PC-9 (cell line): ENCODE measurements at places on chromosomes 7 and 10. TPM values are rescaled to one million over a fixed set of nuclear protein-coding genes. Genes with fewer than 3 reads are reported as not detected.

GRCh38 chr10:124172181-124172916, 79.0 kb upstream of the CHST15 start:
- H3K27me3 ChIP-seq: no peaks in the 10 kb centered on the region
- no peak for DNase-seq
- H3K4me1 ChIP-seq: no peaks in the 10 kb centered on the region
- H3K36me3 ChIP-seq: no peaks in the 10 kb centered on the region
- no peak overlapping the region for H3K27ac ChIP-seq

DNA sequence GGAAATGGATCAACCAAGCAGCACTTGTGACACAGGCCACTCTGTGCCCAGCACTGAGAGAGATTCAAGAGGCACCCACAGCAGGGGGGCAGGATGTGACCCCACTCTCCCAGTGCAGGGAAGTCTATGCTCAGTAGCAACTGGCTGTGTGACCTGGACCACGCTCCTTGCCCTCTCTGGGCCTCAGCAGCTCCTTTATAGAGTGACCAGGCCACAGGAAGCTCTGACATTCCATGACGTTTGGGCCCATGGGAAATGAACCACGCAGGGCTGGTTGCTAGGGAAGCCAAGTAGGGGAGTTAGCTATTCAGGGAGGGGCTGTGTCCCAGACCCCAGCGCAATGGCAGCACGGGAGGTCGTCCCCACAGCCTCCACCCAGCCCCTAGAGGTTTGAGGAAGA, 232.6 kb downstream of the USP6NL start:
- H3K27me3 ChIP-seq: peaks cover 53% of the 10 kb centered on the region
- H3K27ac ChIP-seq: no peak overlapping the region
- H3K36me3 ChIP-seq: no peaks in the 10 kb centered on the region
- no peaks in the 10 kb centered on the region for H3K4me1 ChIP-seq
- DNase-seq: no peak
- no peak overlapping the region for H3K4me3 ChIP-seq

DNA sequence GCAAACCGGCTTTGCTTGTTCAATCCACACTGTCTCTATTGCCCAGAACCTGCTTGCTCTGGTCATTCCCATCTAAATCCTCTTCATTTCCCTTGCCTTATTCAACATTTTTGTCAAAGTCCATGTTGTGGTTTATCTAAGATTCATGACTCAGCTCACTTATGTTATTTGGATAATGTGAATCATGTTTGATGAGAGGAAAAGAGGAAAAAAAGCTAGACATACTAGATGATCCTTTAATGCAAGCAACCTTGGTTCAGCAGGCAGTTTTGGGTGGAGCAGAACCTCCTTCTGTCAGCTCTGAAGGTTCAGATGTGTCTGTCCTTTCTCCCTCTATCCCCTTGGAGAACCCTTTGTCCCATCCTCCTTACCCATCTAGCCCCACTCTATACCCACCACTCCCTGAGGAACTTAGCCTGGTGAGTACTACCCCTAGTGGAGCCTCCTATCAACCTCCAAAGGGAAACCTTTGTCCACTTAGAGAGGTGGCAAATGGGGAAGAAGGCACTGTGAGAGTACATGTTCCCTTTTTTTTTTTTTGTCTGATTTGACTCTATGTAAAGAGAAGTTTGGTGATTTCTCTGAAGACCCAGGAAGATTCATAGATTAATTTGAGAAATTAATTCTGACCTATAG, 2.1 kb upstream of the SAMD9L start:
- H3K4me1 ChIP-seq: peaks cover 23% of the 10 kb centered on the region; the same call in 1 of the 2 replicates
- peak; percentile 50 for DNase-seq
- no peaks in the 10 kb centered on the region for H3K36me3 ChIP-seq
- no peak overlapping the region for H3K27ac ChIP-seq
- no peaks in the 10 kb centered on the region for H3K27me3 ChIP-seq
- H3K4me3 ChIP-seq: no peak overlapping the region

GRCh38 chr7:84073186-84073875, 121.3 kb downstream of the SEMA3A start:
- no peaks in the 10 kb centered on the region for H3K4me1 ChIP-seq
- no peak overlapping the region for H3K27ac ChIP-seq
- H3K27me3 ChIP-seq: no peaks in the 10 kb centered on the region
- no peak overlapping the region for H3K4me3 ChIP-seq
- no peaks in the 10 kb centered on the region for H3K36me3 ChIP-seq

The TRIM8 gene
- 59.8 and 73.0 TPM in 2 replicates for total RNA-seq
